ENCODE measurements at places on chromosomes 3 and 15. TPM values are rescaled to one million over a fixed set of nuclear protein-coding genes. Genes with fewer than 3 reads are reported as not detected.

DNA sequence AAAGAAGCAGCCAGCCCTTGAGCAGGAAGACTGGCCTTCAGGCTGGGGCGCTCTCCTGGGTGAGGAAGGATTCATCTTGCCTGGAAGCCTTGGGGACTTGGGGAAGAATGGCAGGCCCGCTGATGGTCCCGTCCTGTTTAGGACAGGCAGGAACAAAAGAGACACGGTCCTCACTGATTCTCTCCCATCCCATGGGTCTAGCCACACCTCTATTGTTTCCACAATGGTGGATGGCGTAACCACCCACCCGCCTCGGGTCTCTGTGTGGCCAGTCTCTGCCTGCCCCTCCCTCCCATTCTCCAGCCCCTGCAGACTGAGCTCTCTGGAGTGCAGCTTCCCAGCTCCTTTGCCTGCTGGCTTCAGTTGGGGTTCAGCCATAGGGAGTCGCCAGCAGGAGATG lies 284.3 kb downstream of the UACA start:
- DNase-seq = no peak

RASSF1 gene
- 11.3 TPM for total RNA-seq

DNA sequence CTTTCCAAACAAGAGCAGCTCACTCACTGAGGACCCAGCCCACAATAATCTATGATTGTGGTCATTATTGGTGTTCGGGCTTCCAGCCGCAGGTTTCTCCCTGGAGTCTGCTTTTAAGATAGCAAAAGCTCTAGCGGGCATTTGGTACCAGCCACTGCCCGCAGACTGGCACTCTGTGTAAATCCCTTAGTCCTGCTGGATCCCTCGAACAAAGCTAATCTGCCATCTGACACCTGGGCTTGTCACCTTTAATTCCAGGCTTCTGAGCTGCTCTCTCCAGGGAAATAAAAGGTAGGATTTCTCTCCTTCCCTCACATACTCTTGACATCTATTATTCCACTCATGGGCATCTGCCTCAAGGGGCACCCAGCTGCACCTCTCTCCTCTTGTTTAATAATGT lies 158.7 kb downstream of the PDCD6IP start:
- DNase-seq = peak; percentile 38

- DNase-seq = no peak
These were observed 88.2 kb downstream of the RAB11A start for GRCh38 chr15:65957451-65957850.

ANKRD63 gene
- total RNA-seq = 0.27 TPM

DNA sequence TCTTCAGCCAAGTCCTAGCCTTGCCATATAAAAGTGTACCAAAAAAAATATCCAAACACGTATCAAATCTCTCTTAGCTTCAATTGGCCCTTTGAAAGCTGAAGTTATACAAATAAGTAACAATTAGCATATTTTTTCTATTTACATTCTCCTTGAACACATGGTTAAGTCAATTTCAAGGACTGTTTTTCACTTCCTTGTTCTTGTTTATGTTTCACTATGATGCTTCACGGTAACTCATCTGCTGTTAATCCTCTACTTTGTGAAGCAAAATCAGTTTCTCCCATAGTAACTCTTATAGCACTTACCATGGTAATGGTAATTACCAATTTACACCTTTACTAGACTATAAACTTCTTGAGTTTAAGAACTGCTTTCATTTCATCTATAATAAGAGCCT lies 10.6 kb upstream of the SPRED1 start:
- DNase-seq = no peak

DNA sequence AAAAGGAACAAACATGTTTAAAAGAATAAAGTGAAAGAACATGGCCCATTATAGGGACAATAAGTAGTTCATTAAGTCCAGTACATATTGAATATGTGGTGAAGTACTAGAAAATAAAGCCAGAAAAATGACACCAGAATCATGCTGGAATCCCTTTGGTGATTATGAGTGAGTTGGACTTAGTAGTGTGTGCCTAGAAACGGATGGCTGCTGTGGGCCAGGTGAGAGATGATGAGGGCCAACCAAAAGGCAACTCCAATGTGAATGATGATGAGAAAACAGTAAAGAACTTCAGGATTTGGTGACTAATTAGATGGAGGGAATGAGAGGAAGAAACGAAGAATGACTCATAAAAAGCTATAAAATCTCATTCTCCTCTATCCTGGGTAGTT lies 3.3 kb downstream of the CRYGS start:
- no peak for DNase-seq

DNA sequence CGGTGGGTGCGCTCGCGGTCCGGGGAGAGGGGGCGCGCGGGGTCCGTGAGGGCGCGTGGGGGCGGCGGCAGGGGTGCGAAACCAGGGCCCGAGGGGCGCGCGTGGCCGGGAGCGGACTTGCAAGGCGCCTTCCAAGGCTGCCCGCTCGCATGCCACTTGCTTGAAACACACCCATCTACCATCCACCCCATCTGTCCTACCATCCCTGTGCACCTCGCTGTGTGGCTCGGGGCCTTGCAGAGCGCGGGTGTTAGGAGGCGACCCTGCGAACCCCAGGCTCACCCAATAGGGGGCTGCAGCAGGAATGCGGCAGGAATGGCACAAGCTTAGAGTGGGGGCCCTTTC lies 240 bp downstream of the CFAP100 start:
- no peak for DNase-seq

GRCh38 chr3:144054766-144055165 lies 83.1 kb downstream of the DIPK2A start:
- no peak for DNase-seq

GPR27 gene
- total RNA-seq = 15.7 TPM

DNA sequence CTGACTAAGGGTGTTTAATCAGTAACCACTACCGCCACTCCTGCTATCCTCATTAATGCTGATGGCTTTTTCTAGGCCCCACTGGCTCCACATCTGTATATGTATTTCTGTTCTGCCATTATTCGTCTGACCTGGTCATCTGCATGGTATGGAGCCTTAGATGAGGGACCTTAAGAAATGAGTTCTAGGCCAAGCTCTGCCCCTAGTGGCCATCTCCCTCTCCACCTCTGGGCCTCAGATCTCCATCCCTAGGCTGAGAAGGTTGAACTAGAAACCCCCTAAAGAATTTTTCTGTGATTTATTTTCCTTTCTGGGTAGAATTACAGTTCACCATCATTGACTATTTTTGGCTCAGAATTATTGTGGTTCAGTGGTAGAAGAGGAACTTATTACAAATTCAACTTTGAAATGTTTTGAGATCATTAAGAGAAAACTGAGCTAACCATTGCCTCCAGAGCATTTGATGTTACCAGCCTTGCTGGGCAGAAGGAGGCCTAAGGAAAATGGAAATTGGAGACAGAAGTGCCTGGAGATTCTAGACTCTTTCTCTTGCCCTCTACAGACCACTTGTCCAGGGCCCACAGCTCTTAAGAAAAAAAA lies 325.2 kb upstream of the NR2E3 start:
- DNase-seq = no peak
